ENCODE measurements at places on chromosomes 1 and 21.

- DNase-seq, result no peak
Observed at GRCh38 chr1:11519629-11520031, 40.7 kb downstream of the DISP3 start.

DNA sequence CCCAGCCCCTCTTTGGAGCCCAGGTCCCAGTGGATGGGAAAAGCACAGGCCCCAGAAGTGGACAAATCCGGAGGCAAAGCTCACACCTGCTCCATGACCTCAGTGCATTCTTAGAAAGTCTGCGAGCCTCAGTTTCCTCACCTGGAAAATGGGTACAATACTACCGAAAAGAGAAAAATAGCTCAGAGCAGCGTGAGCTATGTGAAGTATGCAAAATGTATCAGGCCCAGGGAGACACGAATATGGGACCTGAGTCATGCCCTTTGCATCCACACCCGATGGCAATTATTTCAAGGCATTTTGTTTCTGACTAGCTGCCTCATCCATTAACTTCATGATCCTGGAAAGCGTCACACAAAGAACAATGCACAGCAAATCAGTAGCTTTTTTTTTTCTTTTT is 9.2 kb downstream of the ALDH4A1 start:
- DNase-seq, result no peak

GRCh38 chr1:156896490-156897033 is 3.0 kb downstream of the PEAR1 start:
- DNase-seq, result no peak

DNA sequence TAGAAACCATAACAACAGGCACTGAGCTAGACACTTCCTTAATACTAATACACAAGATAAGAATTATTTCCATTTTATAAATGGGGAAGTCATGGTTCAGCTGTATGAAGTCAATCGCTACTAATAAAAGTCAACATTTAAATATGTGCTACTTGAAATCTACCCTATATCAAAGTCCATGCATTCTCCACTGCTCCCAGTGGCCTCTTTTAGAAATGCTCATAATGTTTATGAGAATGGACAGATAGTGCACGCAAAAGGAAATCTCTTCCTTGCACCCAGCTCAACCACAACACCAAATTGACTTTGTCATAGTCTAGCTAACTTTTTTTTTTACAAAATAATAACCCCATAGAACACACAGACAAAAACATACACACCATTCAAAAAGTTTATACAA is 281.7 kb upstream of the CXADR start:
- no peak for DNase-seq

GRCh38 chr1:61539720-61540462 is 185.1 kb downstream of the TM2D1 start:
- DNase-seq, result no peak

DNA sequence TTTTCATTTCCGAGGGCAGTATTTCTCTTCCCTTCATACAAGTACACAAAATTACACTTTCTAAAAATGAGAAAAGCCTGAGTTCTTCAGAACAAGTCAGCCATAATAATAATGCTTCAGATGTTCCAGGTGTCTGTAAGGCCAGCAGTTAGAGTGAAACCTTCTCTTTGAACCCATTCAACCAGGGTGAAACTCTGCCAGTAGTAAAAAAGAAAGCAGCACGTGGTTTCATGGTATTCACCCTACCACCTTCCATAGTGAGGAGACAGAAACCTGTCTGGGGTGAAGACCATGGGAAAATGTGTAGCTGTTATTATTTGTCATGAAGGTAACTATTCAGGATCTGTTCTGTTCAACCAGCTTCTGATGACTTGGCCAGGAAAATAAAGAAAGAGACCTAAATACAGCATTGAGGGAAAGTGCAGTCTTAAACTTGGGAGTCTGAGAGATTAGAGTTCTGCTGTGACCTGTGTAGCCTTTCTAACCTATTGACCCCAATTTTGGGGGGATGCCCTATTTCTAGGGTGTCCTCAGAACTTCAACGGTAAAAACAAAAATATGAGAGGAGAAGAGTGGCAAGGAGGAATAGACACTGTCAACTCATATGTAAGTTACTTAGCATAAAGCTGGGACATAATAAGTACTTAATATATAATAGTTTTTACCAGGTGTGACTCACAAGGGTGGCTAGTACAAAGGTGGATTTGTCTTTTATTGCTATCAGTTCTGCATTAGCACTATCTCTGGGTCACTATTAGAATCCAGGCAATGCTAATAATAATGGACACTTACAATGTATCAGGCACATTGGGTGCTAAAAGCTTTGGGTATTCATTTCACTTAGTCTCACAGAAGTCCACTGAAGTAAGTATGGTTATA is 70.0 kb upstream of the TNFSF4 start:
- DNase-seq, result no peak

DNA sequence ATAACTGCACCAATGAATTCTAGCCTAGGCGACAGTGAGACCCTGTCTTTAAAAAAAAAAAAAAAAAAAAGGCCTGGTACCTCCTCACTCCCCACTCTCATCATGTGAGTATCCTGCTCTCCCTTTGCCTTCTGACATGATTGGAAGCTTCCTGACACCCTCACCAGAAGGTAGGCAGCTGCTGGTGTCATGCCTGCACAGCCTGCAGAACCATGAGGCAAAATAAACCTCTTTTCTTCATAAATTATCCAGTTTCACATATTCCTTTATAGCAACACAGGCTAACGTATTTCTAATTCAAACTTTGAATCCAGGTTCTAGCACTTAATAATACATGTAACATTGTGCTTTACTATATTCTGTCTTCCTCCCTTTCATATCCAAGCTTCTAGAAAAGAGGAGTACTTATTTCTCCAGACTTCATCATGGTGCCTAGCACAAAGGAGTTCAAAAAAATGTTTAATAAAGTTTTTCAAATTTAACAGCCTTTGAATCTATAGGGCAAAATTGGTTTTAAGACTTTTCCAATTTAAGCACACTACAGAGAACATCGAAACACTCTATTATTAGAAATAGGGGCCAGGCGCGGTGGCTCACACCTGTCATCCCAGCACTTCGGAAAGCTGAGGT is 5.6 kb downstream of the AHCTF1 start:
- DNase-seq, result no peak

DNA sequence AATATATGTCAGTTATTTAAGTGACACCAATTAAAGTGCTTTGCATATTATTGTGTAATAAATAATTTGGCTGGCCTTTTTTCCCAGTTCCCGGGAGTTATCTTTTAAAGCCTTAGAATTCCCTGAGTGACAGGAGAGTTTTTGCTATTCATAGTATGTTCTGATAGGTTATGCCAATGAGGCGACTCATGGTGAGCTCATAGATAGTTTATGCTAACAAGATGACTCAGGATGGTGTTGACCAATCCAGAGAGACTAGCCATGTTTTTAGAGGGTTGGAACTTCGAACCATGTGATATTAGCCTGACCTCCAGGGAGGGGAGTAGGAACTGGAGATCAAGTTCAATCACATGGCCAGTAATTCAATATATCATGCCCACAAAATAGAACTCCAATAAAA is 310.8 kb downstream of the USP25 start:
- DNase-seq, result no peak

- no peak for DNase-seq
Observed at GRCh38 chr1:9716404-9717192, 65.1 kb downstream of the PIK3CD start.

DNA sequence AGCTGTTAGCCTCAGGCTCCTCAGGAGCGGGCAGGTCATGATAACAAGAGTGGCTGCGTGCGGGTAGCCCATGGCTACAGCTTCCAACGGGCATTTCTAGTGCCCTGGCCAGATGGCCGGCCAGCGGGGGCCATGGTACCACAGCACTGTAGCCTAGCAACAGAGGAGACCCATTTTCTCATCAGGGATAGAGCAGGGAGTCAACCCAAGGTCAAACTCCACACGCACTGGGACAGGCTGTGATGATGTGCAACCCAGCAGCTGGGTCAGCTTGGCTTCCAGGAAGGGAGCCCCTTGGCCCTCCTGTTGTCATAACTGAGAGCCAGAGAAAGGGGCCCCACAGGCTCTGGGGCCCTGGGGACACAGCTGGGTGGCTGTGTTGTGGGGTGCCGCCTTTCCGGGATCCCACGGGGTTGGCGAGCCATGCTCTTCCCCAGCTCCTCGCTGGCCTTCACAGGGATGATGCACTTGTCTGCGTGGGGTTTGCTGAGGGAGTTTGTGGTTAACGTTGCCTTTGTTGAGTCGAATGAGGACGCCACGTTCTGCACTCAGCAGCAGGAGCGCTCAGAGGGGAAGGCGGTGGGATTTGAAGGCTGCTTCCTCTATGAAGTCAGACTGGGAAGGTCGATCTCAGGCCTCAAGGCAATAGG is 46.3 kb downstream of the COL18A1 start:
- DNase-seq, result no peak

DNA sequence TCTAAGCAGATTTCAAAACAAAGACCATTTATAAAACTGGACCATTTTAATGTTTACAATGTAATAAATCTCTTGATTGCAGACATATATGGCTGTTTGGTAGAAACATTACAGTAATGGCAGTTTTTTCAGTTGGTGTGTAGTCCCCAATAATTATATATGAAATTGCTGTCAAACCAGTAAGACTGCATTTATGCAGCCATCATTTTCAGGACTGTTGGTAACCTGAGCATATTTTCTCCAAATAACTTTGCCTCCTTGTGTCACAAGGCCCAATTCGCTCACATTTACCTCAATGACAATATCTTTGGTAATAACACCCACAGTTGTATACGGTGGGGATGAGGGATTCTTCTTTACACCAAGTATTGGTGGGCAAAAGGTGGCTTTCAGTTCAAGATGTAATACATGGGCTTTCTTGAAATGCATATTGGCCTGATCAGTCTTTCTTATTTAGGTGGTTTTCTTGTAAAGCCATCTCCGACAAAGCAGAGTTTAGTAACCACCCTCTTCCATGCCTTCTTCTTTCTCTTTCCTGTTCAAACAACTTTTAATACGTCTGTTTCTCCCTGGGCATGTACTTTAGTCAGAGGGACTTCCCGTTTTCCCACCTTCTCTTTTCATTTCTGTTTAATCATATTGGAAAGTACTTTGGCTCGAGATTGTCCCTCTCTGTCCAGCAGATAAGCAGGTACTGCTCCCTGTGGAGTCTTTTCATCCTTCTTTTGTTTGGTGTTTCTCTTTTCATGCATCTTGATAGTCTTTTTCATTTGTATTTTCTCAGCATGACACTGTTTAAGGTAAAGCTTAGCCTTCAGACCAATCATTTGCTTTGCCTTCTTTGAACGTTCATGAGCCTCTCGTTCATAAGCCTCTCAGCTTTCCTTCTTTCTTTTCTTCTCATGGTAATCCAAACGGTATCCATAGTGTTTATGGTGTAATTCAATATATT is 30.4 kb downstream of the ATP2B4 start:
- no peak for DNase-seq

DNA sequence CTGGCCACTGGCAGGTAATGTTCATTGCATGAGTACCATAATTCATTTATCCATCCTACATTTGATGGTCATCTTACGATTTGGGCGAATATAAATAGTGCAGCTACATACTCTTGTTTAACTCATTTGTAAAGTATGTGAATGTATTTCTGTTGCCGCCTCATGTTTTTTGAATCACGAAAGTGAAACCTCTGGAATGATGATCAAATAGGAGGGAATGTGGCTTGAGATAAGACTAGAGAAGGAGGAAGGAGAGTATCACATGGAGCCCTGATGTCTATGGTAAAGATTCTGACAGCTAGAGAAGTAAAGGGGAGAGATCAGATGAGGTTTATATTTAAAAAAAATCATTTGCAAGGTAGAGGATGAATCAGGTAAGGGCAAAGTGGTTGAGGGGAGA is 8.0 kb downstream of the MRPS14 start:
- DNase-seq, result no peak

DNA sequence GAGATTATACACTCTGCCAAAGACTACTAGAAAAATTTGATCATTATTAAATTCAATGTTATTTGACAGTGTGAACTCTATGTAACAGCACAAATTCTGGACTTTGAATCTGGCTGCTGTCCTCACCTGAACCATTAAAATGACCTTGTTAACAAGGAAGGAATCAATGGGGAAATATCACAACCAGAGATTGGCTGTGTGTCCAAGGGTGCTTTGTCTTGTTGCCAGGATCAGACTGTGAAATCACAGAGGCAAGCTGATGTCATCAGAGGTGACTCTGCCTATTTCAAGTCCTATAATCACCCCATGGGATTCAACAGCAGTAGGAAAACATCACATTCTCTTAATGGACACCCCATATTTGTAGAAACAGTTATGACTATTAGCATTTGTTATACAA is 46.8 kb downstream of the ADAMTS5 start:
- DNase-seq, result no peak

DNA sequence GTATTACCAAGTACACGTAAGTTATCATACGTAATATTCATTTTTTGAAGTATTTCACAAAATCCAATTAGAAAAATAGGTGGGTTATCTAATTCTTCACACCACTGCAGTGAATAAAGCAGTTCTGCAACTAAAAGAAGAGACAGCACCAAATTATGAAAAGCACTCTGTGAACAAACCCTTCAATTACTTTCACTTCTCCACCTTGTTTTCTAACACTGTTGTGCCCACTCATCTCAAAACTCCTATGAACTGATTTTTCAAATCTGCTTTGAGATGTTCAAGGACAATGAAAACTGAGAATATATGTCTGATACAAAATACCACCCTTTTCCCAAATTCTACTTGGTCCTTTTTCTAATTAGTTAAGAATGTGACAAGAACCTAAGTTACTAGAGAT is 39.4 kb downstream of the LTN1 start:
- DNase-seq, result no peak

DNA sequence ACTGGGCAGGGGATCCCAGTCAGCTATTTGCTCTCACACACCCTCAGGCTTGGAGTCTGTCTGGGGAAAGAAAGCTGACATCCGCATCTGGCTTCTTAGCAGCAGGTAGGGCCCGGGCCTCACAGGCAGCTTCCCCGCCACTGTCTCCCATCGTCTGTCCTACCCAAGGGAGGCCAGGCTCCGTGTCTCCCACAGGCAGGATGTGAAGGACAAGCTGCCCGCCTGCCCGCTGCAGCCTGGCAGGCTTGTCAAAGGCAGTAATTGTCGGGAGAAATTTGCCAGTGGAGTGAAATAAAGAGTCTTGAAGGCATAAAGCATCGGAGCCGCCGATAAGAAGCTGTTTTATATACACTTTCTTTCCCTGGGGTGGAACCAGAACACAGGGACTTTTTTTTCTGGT is 44.0 kb upstream of the DISP3 start:
- no peak for DNase-seq

Data from hematopoietic multipotent progenitor cell treated with erythropoietin and hydrocortisone succinate and interleukin-3 and kit ligand, for 8 days (in vitro differentiated cells).